ENCODE measurements at places on chromosomes 16 and 17.

GRCh38 chr17:50425682-50426471 is at the start of gene ACSF2:
TSS of gene ACSF2 (plus strand) at chr17:50426218. CDS start at chr17:50426262, 44 bp downstream.
- DNase-seq: peak; percentile 80

- no peak for DNase-seq
Measured at GRCh38 chr16:76059186-76059585, 218.0 kb upstream of the CNTNAP4 start.

DNA sequence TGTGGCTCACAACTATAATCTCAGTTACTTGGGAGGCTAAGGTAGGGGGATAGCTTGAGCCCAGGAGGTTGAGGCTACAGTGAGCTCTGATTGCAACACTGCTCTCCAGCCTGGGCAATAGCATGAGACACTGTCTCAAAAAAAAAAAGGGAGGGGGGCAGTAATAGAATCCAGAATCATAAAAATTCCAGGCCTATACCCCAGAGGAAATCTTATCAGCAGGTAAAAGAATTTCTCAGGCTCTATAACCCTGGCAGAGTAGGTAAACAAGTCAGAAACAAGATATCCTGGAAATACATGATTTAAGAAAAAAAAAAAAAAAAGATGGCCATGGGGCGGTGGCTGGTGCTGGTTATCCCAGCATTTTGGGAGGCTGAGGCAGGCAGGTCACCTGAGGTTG is 12.9 kb downstream of the SPAG9 start:
- no peak for DNase-seq

DNA sequence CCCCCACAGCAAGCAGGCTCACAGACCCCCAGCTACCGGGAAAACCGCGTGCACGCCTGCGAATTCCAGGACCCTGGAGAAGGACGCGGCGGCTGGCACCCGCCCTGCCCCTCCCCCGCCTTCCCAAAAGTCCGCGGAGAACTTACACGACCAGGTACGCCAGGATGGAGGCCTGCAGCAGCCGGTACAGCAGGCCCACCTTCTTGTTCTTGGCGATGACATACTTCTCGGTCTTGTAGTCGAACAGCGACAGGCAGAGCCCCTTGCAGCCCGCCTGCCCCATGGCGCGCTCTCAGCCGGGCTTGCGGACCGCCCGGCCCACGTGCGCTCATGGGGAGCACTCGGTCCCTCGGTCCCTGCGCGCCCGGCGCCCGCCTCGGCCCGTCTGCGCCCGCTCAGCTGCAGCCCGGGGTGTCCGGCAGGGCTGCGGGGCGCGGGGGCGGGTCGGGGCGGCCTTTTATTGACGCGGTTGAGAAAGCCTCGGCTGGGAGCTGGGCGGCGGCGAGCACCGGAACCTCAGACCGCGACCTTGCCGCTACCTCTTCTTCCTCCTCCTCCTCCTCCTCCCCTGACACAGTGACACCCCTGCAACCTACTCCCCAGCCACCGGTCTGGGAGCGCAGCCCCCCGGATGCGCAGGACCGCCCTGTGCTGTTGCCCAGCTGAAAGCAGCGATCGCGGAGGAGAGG is at the start of gene P2RX5:
Gene P2RX5, minus strand, starts transcription at position 433 of the 689 bp plus-strand sequence. Its CDS starts 150 bp downstream, at position 283.
- DNase-seq: no peak

Data from GM12891 (cell line).